Gastroesophageal sphincter (tissue), 4 donors: ENCODE measurements at places on chromosomes 11 and 22.

GRCh38 chr11:31969359-31969702 lies 121.5 kb upstream of the RCN1 start:
- ATAC-seq, result no peak

DNA sequence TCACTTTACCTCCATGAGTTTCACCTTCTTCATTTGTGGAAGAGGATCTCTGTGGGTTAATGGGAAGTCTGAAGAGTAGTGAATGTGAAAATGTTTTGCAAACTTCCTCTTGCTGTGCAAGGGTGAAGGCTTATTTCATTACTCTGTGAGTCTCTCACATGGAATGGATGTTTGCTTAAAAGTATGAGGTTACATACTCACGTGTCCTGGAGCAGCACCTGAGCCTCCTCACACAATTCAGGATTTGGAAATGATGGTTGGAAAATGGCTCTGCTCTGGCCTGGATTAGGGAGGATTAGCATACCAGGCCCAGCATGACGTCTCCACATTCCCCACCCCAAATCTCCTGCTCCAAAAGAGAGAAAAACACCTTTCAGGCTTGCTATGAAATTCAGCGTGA lies 4.8 kb downstream of the GRAMD1B start:
- ATAC-seq, result no peak

- no peak for ATAC-seq
Observed at GRCh38 chr11:126484266-126484665, 128.8 kb downstream of the ST3GAL4 start.

DNA sequence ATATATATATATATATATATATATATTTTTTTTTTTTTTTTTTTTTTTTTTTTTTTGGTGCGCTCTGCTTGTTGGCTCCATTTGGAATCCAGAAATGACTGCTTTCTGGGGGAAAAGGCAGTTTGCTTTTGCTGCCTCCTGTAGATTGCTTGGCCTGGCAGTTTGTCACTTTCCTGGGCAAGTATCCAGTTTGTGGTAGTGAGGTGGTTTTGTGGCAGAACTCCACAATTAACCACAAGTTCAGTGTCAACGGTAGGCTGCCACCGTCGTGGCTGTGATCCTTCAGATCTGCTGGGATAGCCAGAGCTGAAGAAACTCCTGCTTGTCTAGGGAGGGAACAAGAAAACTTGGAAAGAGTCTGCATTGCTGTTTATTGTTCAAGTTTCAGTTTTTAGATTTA lies 5.0 kb upstream of the PDE3B start:
- no peak for ATAC-seq

- ATAC-seq, result peak; percentile 32
Observed at GRCh38 chr11:63536669-63537292, at the start of gene PLAAT4. Gene PLAAT4 (plus strand): TSS chr11:63536808. CDS start chr11:63536869, 61 bp downstream.

DNA sequence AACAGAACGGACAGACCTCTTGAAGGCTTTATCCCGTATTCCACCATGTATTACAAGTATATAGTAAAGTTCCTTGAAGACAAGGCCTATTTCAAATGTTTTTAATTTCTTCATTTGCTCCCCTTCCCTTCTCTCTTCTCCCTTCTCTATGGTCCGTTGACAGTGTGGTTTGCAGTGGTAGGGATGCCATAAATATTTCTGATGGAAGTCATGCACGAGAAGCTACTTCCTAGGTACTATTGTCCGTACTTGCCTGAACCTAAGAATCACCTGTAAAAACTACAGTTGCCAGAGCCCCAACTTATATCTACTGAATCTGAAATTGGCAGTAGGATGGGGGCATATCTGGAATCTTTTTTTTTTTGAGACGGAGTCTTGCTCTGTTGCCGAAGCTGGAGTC lies 2.8 kb downstream of the PISD start:
- no peak for ATAC-seq

- no peak for ATAC-seq
Observed at GRCh38 chr22:30187529-30188407, 58.8 kb downstream of the LIF start.

- peak; percentile 16 for ATAC-seq
Observed at GRCh38 chr11:128302425-128303186, 284.8 kb downstream of the ETS1 start.

DNA sequence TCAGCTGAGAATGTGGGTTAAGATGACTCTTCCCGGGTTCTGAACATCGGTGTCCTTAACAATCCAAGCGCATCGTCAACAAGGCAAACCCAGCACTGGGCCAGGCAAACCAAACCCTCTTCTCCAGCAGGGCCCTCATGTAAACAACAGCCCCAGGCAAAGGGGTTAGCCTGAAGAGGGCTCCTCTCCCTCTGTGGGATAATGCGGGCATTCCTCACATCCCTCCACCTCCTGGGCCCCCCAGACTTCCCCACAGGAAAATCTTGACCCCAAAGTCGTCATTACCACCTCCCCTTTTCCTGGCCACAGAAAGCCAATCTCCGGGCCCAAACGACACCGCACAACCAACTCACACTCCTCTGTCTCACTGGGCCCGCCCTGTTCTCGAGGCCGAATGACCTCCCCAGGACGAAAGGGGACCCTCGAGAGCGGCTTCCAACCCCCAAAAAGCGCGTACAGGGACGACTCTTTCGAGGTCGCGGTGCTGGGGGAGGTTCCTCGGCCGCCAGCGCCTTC lies 566 bp downstream of the DDB1 start:
- no peak for ATAC-seq

- no peak for ATAC-seq
Observed at GRCh38 chr22:50522806-50523438, 2.5 kb downstream of the SCO2 start.

DNA sequence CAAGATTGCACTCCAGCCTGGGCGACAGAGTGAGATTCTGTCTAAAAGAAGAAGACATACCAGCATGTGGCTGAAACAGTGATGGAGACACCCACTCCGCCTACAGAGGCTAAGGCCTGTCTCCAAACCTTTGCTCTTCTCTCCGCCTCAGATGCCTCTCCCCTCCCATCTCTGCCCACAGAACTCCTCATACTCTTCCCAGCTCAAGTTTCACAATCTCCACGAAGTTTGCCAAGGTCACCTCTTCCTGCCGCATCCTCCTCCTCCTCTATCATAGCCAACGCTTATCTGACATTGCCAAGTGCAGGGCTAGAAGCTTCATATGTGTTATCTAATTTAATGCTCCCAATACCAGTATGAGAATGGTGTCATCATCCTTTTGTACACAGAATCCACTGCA lies 25.9 kb upstream of the FBLN1 start:
- peak; percentile 26 for ATAC-seq

DNA sequence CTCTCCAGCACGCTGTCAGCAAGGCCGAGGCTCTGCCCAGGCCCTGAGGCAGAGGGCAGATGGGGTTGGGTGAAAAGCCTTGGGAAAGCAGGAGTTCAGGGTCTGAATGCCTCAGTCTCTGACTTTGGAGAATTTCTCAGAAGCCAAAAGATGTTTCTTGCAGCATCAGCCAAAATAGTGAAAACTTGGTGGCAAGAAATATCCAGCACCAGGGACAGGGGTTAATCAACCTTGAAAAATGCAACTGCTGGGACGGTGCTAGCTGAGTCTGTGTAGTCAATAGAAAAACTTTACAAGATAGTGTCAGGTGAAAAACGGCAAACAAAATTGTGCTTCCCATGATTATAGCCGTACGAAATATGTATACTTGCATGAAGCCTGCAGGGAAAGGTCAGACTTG lies 1.4 kb upstream of the ABCC8 start:
- no peak for ATAC-seq

- no peak for ATAC-seq
Observed at GRCh38 chr11:115930886-115931547, 426.8 kb upstream of the CADM1 start.

DNA sequence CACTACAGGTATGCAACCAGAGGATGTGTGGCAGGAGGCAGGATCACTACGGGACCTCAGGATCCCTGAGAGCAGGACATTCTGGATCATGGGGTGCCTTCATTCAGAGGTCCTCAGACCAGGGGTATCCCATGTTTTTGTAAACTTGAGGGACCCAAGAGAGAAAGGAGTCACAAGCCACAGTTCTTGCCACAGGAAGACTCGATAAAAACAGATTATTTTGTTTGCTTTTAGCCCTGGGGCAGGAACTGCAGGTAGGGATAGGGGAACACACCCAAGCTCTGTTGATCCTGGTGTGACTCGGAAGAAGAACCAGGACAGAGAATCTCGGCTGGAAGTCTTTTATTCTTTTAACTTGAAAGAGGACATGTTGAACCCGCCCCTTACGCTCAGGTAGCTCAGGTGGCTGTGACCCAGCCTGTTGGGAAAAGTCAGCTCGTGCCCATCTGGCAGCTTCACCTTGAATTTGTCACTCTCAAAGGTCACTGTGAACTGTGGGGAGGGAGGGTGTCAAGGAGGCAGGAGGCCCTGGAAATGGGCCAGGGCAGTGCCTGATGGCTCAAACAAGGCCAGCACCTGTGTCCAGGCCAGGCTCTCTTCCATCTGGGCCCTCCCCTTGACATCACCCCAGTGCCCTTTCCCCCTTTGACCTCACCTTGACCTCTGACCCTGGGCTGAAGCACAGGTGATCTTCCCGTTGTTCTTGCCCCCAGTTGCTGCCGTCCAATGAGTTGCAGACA lies 9.8 kb downstream of the LGALS2 start:
- no peak for ATAC-seq

DNA sequence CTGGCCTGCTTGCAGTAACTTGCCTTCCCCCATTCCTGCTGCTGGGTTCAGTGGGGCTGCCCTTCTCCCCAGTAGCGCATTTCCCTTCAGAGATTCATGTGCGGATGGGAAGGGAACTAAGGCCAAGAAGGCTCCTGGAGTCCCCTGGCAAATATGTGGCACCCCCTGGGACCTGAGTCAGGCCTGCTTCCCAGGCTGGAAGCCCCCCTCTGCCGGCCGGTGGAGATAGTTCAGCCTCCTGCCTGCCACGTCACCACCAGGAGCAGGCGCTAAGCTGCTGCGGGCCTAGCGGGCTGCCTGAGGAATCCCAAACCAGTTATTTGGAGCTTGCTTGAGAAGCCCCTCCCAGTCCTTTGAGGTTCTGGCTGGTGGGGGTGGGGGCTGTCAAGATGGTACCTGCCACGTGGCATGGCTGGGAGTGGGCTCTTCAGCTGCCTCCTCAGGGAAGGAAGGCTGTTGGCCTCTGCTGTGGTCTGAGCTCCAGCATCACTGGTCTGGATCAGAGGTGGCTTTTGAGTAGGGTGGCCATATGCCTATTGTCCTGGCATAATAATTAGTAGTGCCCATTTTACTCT lies 2.0 kb downstream of the SERPINH1 start:
- ATAC-seq, result peak; percentile 36

GRCh38 chr22:49303061-49303735 lies 524.5 kb downstream of the BRD1 start:
- no peak for ATAC-seq

DNA sequence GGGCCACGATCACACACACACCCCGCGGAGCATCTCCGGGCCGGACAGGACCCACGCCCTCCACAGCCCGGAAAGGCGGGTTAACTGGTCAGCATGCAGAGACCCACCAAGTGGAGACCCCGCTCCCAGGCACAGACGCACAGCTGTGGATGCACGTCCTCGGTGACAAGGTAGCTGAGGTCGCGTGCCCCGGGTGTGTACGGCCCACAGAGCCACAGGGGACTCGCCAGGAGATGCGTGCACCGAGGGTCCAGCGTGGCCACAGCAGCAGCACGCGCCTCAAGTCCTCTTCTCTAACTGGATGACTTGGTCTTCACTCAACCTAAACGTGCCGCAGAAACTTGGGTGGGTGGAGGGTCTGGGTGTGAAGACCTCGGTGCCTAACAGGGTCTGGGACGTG lies 5.5 kb downstream of the H19 start:
- no peak for ATAC-seq

GRCh38 chr11:35127619-35128018 lies 11.4 kb upstream of the CD44 start:
- ATAC-seq, result no peak

DNA sequence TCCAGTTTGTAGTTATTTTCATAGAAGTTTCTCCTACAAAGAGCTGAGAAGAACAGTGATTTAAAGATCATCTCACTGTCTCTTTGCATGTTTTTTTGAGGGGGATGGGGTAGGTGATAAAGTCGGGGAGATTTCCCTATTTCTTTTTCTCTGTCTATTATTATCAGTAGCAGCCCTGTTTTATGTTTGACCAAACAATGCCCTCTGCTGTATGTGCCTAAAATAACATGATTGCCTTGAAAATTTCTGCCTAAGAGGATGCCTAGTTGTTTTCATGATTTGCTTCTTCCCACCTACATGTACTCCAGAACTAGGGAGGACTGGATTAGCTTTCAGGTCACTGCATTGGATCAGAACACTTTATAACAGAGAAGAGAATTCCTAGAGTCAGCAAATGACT lies 1330.2 kb downstream of the LRRC4C start:
- ATAC-seq, result no peak

- ATAC-seq, result peak; percentile 80
Observed at GRCh38 chr11:122069707-122070360, 46.2 kb downstream of the BLID start.

DNA sequence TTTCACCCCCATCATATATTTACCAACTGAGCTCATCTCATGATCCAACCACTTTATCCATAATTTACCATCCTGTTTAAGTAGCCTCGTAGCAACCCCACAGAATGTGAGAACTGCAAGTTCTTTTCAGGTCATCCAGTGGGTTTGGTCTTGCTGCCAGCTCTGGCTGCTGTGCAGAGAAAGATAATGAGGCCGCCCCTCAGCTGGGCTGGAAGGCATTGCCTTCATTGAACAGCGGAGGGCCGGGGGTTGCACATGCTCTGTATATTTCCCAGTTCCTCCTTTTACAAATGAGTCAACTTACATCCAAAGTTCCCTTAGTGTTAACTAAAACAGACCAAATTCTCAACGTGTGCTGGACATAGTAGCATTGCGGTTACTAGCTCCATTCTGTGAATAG lies 96.7 kb downstream of the SYN3 start:
- no peak for ATAC-seq

DNA sequence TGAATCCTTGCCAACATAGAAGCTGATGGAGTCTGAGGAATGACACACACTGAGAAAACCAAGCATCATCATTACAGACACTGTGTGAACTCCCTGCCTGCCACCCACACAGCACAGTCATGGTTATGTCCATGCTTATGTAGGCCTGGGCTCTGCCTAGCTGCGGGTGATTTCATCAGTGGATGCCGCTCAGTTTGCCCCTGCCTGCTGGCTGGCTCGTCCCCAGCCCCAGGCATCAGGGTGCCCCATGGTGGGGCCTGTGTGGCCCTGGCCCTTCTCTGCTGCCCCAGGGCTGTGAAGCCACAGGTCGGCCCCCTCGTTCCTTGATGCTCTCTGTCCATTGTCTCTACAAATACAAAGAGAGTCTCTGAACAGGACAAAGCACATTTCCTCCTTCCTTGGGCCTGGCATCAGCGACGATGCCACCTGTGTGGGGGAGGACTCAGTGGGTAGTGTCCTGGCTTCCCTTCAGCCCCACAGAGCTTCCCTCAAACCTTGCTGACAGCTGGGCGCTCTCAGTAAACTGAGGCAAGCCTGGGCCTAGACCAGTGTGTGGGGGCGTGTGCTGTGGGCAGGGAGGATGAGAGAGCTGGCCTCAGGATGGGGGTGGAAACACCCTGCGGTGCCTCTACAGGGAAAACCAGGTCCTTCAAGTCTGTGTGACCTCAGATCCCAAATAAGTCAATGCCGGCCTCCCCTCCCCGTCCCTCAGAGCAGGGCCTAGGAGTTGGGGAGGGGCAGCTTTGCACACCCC lies 20.0 kb upstream of the TUB start:
- ATAC-seq, result no peak
